Uterus (tissue), 4 donors: ENCODE measurements at places on chromosomes 11 and 22.

DNA sequence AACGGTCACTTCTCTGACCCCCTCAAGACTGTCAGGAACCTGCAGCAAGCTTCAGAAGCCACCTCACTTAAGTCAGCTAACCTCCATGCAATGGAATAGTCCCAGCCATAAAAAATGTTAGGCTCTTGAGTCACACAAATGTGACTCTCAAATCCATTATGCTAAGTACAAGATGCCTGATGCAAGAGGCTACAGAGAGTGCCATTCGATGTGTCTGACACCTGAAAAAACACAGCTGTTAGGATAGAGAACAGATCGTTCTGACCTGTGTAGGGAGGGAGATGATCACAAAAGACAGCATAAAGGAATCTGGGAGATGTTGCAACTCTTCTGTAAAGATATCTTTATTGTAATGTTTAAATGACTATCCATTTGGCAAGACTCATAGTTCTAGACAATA lies 712.4 kb downstream of the TBC1D22A start:
- DNase-seq, result no peak

DNA sequence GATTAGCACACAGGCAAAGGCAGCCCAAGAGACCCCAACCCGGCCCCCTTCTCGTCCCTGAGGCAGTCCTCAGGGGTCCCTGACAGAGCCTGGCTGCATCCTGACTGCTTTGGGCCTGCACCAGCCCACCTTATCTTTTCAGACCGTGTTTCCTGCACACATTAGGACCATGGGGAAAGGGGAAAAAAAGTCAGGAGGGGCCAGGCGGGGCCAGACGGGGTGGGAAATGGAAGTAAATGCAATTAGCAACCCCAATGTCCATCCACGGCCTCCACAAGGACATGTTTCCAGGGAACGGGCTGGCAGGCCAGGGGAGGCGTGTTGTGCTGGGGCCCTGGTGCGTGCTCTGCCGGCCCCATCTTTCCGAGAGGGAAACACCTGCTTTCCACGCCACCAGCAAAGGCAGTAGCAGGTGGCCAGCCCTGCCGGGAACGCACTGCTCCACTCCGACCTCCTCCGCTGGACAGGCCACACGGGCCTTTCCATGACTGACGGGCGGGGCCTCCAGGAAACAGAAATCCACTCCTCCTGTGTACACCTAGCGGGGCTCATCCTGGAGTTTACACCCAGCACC lies 7.4 kb downstream of the EHD1 start:
- no peak for DNase-seq

GRCh38 chr11:110453684-110454354 lies 24.1 kb downstream of the FDX1 start:
- no peak for DNase-seq

DNA sequence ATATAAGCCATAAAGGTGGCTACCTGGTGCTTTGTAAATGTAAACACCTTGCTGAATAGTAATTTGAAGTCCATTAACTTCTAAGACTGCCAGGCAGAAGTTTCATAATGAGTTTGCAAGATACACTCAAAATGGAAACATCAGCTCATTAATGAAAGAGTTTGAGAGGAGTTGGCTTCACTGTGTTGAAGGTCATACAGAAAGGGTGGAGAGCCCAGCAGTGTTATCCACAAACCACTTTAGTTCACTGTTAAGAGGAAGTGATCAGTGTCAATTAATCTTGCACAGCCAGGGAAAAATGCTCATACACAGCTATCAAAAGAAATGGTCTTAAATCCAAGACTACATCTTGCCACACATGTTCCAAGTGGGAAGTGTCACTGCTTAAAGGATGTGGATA lies 689.4 kb downstream of the JRKL start:
- no peak for DNase-seq

DNA sequence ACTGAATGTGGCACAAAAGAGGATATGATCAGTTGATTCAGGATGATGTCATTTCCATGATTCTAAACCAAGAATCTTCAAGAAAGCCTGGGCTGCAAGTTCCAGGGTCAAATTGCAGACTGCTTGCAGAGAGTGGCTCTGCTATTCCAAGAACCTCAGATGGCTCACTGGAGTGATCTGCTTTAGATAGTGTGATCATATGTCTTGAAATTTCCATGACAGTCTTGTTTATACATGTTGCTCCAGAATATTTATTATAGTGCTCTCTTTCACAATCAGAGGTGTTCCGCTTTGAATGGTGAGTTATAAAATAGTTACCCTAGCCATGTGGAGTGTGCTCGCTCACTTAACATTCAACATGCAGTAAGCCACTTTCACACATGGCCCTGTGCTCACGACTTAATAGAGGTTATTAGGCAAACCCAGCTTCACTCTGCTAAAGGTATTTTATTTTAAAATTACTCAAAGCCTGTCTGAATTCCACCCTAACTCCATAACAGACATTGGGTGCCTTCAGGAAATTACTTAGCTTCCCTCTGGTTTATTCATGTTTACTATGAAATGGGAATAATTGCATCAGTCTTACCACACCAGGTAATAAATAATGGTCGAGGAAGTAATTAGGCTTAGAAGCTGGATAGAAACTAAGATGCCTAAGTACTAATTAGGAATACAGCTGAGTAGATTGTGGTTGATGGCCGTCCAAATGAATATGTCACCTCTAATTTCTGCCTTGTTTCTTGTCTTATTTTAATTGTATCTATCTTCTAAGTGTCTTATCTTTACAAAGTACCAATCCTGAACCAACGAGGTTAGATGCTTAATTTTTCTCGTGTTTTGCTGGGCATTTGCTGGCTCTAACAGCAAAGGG lies 187.9 kb downstream of the ETS1 start:
- no peak for DNase-seq

- no peak for DNase-seq
Measured at GRCh38 chr11:14642453-14642852, 1.2 kb upstream of the PDE3B start.

DNA sequence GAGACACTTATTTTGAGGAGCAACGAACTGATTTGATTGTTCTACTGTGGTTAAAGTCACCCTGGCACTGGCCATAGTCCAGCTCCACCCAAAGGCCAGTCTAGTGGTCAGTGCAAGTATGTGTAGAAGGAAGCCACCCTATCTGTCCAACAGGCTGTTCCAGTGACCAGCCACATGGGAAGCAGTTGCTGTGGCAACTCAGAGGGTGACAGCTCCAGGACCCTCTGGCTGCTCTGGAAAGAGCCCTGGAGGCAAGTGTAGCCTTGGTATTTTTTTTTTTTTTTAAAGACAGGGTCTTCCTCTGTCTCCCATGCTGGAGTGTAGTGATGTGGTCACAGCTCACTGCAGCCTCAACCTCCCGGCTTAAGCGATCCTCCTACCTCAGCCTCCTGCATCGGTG lies 27.8 kb downstream of the LMO1 start:
- DNase-seq, result no peak

GRCh38 chr11:123484448-123484847 lies 54.4 kb downstream of the GRAMD1B start:
- DNase-seq, result no peak

DNA sequence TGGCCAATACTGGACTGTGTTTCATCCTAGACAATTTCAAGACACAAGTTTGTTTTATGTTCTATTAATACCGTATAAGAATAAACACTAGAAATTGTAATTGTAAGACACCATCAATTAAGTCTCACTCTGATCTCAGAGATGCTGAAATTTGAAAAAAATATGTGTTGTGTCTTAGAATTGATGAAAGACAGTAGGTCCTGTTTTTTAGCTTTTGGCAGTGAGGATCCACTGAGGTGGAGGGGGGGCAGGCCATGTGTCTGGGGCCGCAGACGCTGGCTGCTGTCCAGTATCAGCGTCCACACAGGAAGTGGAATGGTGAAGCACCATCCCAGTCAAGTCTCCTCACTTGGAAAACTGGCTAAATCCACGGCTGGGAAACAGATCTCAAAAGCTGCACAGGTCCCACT lies 22.5 kb upstream of the ALG8 start:
- DNase-seq, result peak; percentile 67

GRCh38 chr11:119910051-119910450 lies 181.1 kb upstream of the NECTIN1 start:
- DNase-seq, result no peak

GRCh38 chr11:31247321-31247720 lies 122.2 kb downstream of the DCDC1 start:
- DNase-seq, result no peak

DNA sequence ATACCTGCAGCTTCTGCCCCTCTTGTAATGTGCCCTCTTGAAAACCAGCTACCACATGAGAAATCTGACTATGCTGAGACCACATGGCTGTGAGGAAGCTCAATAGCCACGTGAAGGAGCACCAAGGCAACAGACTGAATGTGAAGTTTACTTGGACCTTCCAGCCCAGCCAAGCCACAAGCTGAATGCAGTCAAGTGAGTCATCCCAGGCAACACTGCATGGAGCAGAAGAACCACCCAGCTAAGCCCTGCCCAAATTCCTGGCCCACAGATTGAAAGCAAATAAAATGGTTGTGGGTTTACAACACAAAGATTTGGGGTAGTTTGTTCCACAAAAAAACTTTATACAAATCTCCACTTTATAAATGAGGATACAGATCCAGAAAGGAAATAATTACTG lies 114.5 kb downstream of the TIMP3 start:
- DNase-seq, result no peak

DNA sequence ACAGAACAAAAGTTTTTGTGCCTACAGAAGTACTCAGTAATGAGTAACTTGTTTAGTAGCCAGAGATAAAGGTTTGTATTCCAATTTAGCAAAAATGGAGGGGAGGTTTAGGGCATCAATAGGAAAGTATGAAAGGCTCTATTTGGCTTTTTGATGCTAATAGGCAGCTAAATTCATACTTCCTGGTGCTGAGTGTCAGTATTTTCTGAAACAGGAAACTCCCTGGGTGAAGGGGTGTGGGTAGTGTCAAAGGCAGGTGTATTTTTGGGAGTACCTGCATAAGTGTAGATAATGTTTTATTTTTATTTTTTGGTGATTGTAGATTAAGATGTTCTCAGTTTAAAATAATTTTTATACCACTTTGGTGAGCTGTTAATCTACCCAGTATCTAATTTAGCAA lies 29.3 kb upstream of the MMP7 start:
- no peak for DNase-seq

DNA sequence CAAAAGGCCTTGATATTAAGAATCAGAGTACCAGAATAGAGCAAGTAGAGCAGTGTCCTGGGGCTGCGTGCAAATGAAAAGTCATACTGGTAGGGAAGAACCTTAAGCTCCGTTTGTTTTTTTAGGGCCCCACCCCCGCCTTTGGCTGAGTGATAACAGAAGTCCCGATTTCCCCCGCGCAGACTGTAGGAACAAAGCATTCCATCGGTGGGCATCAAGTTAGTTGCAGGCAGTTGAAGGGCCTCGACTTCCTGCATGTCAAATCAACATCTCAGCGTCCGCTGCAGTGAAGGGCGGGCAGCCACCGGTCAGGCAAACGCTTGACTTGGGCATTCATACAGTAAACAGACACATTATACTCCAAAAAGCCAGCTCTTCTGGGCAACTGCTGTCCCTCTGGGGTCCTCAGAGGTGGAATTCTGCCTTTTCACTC lies 11.7 kb downstream of the LRP4 start:
- no peak for DNase-seq

DNA sequence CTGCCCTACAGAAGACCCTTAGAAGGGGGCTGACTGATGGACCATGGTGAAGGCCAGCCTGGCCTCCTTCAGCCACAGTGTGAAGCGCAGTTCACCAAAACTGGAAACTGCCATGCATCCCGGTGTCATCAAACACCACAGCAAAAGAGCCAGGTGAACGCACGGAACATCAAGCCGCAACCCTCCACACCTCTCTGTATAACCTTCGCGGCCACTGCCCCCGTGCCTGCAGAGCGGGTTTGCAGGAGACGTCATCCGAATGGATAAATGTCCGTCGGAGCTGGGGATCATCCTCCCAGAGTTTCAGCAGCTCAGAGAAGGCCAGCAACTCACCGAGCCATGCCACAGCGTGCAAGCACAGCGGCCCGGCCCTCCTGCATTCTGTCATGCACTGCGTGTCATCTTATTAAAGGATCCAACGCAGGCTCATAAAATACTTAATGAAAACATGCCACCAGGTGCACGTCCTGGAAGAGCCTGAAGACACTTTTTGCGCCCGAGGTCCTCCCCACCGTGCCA lies 309.9 kb downstream of the BRD1 start:
- DNase-seq, result no peak

DNA sequence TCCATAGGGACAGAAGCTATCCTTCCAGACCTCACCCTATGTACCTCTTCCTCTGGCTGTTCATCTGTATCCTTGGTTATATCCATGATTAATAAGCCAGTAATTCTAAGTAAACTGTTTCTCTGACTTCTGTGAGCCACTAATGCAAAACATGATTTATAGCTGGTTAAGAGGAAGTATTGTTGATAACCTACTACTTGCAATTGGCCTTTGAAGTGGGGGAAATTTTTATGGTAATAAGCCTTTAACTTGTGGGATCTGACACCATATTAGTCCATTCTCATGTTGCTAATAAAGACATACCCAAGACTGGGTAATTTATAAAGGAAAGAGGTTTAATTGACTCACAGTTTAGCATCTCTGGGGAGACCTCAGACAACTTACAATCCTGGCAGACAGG lies 21.9 kb downstream of the CASP12 start:
- no peak for DNase-seq

DNA sequence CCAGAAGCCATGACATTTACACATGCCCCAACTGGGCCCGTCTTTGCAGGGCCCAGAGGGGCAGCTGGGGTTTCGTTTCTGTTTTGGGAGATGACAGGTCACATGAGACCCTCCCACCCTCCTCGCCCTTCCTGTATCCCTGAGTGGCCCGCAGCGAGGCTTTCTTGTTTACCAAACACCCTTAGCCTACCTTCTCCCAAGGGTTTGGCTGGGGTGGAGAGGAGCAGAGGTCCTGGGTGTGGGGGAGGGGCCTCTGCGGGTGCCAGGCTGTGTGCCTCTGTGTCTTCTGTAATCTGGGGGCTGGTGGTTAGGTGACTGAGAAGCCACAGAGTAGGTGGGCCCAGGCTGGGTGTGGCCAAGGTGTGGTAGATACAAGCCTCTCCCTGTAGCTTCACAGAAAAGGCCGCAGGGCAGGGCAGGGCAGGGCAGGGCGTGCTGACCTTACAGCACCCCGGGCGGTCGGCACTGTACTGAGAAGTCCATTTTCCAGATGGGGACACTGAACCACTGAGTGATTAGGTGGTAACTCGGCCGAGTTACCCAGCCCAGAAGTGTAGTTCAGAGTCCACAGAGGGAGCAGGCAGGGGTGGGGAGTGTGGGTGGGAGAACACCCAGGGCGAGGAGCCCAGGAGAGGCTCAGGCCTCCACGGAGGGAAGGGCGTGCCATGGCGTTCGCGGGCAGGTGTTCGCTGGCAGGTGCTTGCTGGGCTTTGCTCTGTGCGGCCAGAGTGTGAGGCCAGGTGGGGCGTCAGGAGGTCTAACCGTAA lies 8.7 kb downstream of the PRR5 start:
- DNase-seq, result no peak

DNA sequence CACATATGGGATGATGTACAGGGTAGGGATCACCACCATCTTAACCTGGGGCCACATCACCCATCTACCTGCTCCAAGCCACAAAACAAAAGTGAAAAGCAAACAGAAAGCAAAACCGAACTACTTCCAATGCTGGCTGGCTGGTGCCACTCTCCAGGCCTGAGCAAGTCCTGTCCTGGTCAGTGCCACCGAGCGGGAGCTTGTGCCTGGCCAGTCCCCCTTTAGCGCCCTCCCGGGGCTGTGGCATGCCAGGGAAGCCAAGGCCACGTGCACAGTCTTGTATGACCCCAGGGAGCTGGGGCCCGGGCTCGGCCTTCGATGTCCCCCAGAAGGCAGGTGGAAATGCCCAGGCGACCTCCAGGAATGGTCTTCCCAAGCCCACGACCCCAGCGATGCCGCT lies 17.9 kb upstream of the NAP1L4 start:
- DNase-seq, result no peak
